HFFc6 (cell line): ENCODE measurements at places on chromosomes 12 and 14. TPM values are rescaled to one million over a fixed set of nuclear protein-coding genes. Genes with fewer than 3 reads are reported as not detected.
A peak's percentile ranks its signal among the peaks of the same experiment; 100 is the strongest.

The ATP23 gene
- 3.3 to 3.9 TPM (median 3.7 TPM) in 3 replicates for total RNA-seq

The NEUROD4 gene
- not detected in 3 replicates for total RNA-seq

DNA sequence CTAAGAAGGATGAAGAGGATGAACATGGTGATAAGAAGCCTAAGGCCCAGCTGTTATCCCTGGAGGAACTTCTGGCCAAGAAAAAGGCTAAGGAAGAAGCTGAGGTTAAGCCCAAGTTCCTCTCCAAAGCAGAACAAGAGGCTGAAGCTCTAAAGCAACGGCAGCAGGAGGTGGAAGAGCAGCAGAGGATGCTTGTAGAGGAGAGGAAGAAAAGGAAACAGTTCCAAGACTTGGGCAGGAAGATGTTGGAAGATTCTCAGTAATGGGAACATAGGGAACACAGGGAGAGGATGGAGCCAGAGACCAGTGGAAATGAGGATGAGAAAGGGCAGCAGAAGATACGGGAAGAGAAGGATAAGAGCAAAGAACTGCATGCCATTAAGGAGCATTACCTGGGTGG is 27.5 kb upstream of the KRT77 start:
- H3K36me3 ChIP-seq: no peaks in the 10 kb centered on the region
- no peak overlapping the region for H3K4me3 ChIP-seq
- no peak for DNase-seq
- no peak overlapping the region for H3K27ac ChIP-seq

DNA sequence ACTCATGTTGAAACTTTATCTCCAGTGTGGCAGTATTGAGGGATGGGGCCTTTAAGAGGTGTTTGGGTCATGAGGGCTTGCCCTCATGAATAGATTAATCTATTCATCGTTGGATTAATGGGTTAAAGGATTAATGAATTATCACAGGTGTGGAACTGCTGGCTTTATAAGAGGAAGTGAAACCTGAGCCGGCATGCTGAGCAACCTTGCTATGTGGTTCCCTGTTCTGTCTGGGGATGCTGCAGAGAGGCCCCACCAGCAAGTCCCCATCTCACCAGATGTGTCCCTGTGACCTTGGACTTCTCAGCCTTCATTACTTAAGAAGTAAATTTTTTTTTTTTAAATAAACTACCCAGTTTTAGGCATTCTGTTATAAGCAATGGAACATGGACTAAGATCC is 109.6 kb downstream of the DYRK2 start:
- H3K27me3 ChIP-seq: no peaks in the 10 kb centered on the region
- H3K4me1 ChIP-seq: peaks cover 11% of the 10 kb centered on the region
- no peak overlapping the region for H3K27ac ChIP-seq
- H3K36me3 ChIP-seq: no peaks in the 10 kb centered on the region

DNA sequence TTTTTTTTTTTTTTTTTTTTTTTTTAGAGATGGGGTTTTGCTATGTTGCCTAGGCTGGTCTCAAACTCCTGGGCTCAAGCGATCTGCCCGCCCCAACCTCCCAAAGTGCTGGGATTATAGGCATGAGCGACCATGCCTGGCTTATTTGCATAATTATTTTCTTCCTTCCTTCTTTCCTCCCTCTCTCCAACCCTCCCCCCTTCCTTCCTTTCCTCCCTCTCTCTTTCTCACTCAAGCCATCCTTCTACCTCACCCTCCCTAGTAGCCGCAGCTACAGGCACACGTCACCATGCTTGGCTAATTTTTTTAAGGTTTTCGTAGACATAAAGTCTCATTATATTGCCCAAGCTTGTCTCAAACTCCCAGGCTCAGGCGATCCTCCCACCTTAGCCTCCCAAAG is 83.8 kb downstream of the PEBP1 start:
- DNase-seq: no peak
- no peak overlapping the region for H3K27ac ChIP-seq
- H3K27me3 ChIP-seq: no peaks in the 10 kb centered on the region
- no peak overlapping the region for H3K4me3 ChIP-seq
- H3K36me3 ChIP-seq: peaks cover 14% of the 10 kb centered on the region
- no peaks in the 10 kb centered on the region for H3K4me1 ChIP-seq

- H3K4me3 ChIP-seq: no peak overlapping the region
- H3K36me3 ChIP-seq: no peaks in the 10 kb centered on the region; the same call in none of the 2 replicates
- H3K27ac ChIP-seq: no peak overlapping the region
- H3K4me1 ChIP-seq: no peaks in the 10 kb centered on the region
- no peaks in the 10 kb centered on the region; the same call in 1 of the 2 replicates for H3K27me3 ChIP-seq
- DNase-seq: no peak
Observed at GRCh38 chr14:102903889-102904512, 18.5 kb upstream of the AMN start.

DNA sequence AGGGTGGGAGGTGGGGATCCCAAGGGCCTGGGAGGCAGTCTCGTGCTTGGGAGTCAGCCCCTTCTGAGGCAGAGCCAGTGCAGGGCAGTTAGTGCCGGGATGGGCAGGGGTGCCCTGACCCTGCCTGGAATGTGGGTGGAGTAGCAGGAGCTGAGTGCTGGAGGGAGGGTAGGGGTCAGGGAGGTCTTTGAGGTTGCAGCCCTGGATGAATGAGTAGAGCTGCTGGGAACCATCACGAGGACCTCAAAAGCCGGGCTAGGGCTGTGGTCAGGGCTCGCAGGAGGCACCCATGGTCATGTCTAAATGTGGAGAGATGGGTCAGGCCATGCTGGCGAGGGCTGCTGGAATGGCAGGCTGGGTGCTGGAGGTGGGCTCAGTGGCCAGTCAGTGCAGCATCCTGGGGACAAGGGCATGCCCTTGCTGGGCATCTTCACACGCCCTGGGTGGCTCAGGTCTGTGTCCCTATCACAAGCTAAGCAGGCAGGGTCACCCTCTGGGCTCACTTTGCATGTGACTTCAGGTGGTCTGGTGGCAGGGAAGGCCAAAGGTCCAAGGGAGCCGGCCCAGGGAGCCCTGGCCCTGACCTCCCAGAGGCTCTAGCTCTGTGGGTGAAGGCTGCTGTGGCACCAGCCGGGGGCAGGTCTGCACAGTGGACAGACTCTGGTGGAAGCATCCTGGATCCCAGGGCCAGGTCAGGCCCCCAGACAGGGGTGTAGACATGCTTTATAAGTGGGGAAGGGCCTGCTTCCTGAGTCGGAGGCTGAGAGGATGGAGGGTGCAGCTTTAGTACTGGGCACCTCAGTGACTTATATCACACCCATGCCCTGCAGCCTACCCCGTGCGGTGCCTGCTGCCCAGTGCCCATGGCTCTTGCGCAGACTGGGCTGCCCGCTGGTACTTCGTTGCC is 24.5 kb downstream of the PAPLN start:
- H3K4me1 ChIP-seq: peaks cover 5% of the 10 kb centered on the region; the same call in 1 of the 2 replicates
- H3K27ac ChIP-seq: no peak overlapping the region
- H3K36me3 ChIP-seq: no peaks in the 10 kb centered on the region
- H3K27me3 ChIP-seq: no peaks in the 10 kb centered on the region; the same call in 1 of the 2 replicates
- H3K4me3 ChIP-seq: no peak overlapping the region

DNA sequence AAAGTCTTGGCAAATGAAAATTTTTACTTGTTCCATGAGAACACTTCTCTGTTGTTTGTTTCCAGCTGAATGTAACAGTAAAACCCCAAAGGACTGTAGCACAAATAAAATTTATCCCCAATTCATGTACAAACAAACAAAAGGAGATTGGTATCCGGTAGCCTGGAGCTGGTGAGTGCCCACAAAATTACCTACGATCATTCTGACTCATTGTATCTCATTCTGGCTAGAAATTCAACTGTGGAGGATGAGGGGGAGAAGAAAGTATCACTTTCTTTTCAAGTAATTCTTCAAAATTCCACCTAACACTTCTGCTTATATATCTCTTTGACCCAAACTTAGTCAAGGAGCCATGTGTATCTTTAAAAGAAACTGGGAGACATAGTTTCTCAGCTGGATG is 268.5 kb downstream of the ALG10B start:
- H3K27me3 ChIP-seq: no peaks in the 10 kb centered on the region
- H3K4me1 ChIP-seq: no peaks in the 10 kb centered on the region
- H3K36me3 ChIP-seq: peaks cover 3% of the 10 kb centered on the region; the same call in 1 of the 2 replicates
- no peak overlapping the region for H3K27ac ChIP-seq
- no peak overlapping the region for H3K4me3 ChIP-seq
- no peak for DNase-seq

DNA sequence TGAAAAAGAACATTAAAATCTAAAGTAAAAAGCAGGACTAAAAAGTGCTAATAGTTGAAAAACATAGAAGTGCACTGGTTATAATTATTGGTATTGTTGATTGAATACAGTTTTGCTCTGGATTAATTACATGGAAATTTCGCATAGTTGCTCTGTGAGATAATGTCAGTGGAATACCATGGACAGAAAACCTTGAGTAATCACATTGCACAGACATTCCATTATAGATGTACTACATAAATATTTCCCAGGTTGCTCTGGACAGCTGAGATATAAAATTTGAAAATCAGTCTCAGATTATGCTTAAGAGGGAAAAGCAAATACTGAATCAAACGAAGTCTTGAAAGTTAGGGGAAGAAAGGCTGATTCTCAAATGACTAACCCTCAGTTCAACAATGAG is 439.3 kb upstream of the FLRT2 start:
- no peaks in the 10 kb centered on the region for H3K36me3 ChIP-seq
- H3K4me1 ChIP-seq: peaks cover 26% of the 10 kb centered on the region
- no peak overlapping the region for H3K4me3 ChIP-seq
- peak; percentile 16 for DNase-seq

- H3K4me3 ChIP-seq: no peak overlapping the region
- no peaks in the 10 kb centered on the region for H3K36me3 ChIP-seq
- no peak overlapping the region for H3K27ac ChIP-seq
- DNase-seq: no peak
Observed at GRCh38 chr14:82510007-82510406, 976.4 kb upstream of the SEL1L start.

DNA sequence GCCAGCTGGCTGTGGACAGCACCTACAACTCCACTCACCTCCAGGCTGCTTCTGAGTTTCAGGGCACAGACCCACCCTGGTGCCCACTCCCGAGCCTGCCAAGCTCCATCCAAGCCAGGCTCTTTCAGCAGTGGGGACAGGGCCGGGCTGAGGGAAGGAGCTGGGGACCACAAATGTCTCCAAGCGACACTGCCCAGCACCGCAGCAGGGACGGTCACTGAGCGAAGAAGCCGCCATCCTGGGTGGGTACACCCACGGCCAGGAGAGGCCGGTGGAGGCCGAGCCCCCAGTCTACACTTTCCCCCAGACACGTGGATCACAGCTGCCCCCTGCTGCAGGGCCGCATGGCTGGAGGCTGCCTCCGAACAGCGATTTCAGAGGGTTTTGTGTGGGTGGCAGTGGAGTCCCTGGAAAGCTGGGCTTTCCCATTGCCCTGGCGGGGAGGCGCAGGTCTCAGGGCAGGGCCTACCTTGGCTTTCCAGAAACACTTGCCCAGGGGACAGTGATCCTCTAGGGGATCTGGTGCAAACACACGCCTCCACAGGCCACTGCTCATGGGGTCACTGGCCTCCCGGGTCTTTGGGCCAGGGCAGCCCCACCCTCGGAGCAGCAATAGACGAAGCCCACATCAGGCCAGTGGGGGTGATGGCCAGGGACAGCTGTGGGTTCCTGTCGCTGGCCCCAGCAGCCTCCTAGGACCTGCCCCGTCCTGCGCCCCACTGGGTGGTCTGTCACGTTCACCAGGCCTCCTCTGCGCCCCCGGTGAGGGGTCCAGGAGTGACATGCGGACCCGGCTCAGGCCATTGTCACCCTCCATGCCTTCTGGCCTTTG is 1.2 kb upstream of the GPR132 start:
- no peak overlapping the region for H3K4me3 ChIP-seq
- H3K27me3 ChIP-seq: no peaks in the 10 kb centered on the region; the same call in none of the 2 replicates
- no peaks in the 10 kb centered on the region for H3K36me3 ChIP-seq
- peaks cover 22% of the 10 kb centered on the region for H3K4me1 ChIP-seq
- H3K27ac ChIP-seq: no peak overlapping the region
- no peak for DNase-seq

DNA sequence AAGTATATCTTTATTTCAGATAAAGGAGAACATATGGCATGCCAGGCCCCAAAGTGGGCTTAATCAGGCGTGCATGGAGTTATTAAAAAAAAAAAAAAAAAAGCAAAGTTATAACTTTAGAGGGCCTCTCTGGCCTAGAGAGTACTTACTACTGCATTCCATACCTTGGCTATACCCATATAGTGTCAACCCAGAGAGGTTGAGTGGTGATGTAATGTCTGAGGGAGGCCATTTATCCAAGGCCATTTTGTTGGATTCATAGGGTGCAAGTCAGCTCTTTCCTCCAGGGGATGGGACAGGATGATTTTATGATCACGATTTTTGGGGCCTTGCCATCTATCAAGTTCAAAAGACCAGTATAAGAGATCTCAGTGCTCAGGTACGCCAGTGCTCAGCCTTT is 66.4 kb downstream of the DCAF5 start:
- H3K4me1 ChIP-seq: peaks cover 68% of the 10 kb centered on the region
- H3K27ac ChIP-seq: no peak overlapping the region
- no peaks in the 10 kb centered on the region; the same call in 1 of the 2 replicates for H3K27me3 ChIP-seq
- no peak overlapping the region for H3K4me3 ChIP-seq
